ENCODE measurements at places on chromosomes 7 and 10.

GRCh38 chr10:14374745-14375445, 44.2 kb upstream of the FRMD4A start:
- DNase-seq: no peak

- DNase-seq: peak; percentile 48
Observed at GRCh38 chr10:97914837-97915211, 65.2 kb downstream of the GOLGA7B start.

DNA sequence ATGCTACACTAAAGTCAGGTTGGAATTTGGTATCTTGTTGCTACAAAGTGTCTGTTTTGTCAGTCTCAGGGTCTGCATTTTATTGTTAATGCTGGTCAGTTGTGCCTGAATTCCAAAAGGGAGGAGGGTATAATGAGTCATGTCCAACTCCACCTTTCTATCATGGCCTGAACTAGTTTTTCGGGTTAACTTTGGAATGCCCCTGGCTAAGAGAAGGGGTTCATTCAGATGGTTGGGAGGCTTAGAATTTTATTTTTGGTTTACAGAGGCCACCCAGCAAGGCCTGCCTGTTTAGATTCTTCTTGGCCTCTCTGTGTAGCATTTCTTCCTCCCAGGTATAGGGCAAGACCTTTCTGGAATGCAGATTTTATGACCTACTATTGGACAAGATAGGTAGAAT, 93.2 kb downstream of the SKIDA1 start:
- DNase-seq: no peak

DNA sequence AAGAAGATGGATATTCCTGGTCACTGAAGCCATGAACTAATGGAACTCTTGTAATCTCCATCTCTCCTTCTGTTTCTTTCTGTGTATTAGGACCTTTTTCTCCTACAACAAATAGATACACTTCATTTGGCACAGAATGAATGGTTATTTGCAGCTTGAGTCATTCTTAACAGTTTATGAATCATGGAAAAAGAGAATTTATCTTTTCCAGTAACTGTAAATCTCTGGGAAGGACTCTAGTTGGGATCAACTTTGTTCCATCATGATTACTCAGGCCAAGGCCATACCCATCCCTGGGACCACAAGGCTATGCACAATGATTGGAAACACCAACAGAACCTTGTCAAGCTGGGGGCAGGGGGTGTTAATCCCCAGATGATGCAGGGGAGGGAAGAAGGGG, 36.1 kb upstream of the MDFIC start:
- DNase-seq: no peak

GRCh38 chr7:24952464-24952863, 27.5 kb downstream of the OSBPL3 start:
- no peak for DNase-seq

GRCh38 chr10:43573250-43574000, 991 bp downstream of the ZNF239 start:
- peak; percentile 17 for DNase-seq

DNA sequence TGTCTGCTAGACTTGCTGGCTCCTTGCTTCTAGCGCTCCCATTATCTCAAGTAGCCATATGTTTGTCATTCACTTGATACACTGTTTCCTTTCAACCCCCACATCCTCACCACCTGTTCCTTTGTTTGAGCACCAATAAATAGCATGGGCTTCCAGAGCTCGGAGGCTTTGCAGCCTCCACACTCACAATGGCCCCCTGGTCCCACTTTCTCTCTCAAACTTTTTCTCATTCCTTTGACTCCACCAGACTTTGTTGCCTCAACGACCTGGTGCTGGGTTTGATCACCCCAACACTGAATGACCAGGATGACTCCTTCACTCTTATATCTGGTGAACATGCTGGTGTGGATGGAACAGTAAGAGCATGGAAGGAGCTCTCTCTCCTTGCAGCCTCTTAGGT, 114.5 kb upstream of the TRIM24 start:
- DNase-seq: no peak

GRCh38 chr7:112266141-112266540, 59.6 kb downstream of the ZNF277 start:
- no peak for DNase-seq

DNA sequence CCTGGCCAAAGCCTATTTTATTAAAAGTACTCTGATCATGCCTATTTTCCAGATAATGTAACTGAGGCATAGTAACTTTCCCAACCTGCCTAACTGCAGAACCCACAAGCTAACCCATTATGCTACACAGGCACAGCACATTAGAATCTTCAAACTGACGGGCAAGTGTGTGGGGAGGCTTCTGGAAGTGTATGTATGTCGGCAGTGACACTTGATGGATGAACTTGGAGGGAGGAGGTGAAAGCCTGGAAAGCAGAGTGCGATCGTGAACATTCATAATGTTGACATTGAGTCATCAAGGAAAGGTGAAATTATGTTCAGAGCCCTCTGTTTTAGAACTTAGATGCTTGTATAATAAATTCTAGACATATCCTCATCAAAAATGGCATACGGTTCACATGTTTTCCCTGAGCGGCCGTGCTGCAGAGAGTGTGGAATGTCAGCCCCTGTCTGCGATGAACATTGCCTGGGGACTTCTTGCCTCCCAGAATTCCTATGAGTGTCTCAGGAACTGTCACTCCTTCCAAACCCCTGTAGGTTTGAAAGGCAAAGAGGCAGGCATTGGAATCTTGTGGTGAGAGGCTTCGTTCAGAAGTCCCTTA, 102.4 kb downstream of the SLIT1 start:
- DNase-seq: no peak

GRCh38 chr10:31782701-31783100, 145.9 kb downstream of the ARHGAP12 start:
- no peak for DNase-seq

DNA sequence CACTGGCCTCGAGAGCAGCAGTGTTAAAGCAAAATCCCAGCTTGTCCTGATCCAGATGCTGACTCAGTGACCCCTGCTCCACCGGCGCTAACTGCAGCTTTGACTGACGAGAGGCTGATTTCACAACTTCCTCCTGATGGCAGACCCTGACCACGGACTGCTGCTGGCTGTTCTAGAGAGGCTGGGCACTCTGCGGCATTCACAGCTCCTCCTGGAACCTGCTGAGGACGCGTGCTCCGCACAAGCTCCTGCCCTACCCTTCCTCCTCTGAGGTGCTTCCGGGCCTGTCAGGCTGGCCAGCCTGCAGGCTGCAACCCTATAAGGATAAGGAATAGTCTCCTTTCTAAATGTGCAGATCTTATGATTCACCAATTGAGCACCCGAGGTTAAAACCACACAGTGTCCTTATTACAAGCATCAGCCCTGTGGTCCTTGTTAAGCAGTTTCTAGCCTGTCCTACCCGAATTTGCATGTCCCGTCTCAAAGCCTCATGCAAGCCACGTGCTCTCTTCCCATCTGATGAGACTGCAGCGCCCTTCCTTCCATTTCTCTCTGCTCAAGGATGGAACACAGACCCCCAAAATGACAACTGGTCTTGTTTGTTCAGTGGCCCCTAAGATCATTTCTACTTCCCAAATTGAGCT, 35.5 kb upstream of the NCAPG2 start:
- DNase-seq: no peak

- no peak for DNase-seq
Observed at GRCh38 chr10:87079106-87079836, 15.4 kb downstream of the GLUD1 start.

- no peak for DNase-seq
Observed at GRCh38 chr10:122194251-122194650, 76.8 kb upstream of the BTBD16 start.

- DNase-seq: no peak
Observed at GRCh38 chr7:35762781-35763180, 38.1 kb upstream of the SEPTIN7 start.

DNA sequence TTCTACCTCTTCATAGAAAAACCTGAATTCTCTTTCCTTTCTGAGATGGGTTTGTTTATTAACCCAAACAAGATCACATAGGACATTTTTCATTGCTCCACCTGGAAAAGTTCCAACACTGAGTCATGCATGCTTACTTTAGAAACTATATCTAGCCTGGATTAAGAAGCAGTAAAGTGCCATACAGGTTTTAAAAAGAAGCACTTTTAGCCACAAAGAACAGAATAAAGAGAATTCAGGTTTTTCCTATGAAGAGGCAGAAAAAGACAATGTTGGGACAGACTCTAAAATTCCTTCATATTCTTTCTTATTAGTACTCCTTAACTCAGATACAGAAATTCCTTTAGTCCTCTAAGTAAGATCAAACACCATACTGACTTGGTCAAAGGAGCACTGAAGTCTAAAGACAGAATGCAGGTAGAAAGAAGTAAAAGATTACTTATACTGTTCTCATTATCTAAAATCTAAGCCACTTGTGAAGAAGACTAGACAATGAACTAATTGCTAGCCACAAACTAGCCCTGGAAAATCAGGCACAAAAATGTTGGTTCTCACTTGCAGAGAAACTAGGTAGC, 241.3 kb downstream of the ANK3 start:
- DNase-seq: no peak

- no peak for DNase-seq
Observed at GRCh38 chr7:70455925-70456324, 676.0 kb upstream of the GALNT17 start.

DNA sequence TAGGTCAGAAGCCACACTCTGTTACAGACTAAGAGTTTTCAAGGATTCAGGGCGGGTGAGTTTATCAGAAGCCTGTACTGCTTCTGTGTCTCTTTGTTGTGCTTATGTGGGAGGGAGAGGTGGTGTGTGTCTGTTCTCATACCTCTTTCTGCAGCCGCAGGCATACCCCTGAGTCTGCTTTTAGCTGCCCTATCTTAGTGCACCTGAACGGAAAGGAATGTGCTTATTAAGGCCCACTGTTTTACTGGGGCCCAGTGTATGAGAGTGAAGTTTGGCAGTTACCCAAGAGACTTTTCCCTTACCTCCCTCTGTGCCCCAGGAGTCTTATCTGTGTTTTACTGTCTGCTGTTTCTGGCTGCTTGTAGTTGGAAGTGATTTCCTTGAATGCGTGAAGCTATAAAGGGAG, 104.3 kb downstream of the TYW1 start:
- no peak for DNase-seq

- DNase-seq: no peak
Observed at GRCh38 chr7:152989889-152990380, 230.4 kb downstream of the ACTR3B start.

- DNase-seq: no peak
Observed at GRCh38 chr10:106557053-106557452, 607.5 kb downstream of the SORCS1 start.

DNA sequence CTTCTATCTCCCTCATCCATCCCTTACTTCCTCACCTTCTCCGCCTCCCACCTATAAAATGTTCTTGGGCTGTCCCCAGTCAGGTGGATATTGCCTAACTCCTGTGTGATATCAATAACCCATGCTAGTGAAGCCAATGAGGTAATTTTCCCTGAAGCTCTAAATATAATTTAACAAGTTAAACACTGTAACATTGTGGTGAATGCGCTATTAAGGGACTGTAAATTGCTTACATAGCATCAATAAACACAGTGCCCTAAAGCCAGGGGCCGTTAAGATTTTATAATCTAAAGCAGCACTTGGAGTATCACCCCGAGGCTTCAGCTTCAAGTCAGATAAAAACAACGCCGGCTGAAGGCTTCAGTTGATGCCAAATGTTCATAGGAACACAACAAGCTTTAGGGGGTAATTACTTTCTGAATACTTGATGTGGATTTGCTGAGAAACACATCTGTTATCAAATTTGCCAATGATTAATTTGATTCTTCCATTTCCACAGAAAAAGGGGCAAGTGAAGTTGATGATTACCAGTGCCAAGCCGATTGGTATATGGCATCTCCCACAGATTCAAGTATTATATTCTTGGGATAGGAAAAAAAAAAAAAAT, 138.4 kb downstream of the CREB5 start:
- no peak for DNase-seq

DNA sequence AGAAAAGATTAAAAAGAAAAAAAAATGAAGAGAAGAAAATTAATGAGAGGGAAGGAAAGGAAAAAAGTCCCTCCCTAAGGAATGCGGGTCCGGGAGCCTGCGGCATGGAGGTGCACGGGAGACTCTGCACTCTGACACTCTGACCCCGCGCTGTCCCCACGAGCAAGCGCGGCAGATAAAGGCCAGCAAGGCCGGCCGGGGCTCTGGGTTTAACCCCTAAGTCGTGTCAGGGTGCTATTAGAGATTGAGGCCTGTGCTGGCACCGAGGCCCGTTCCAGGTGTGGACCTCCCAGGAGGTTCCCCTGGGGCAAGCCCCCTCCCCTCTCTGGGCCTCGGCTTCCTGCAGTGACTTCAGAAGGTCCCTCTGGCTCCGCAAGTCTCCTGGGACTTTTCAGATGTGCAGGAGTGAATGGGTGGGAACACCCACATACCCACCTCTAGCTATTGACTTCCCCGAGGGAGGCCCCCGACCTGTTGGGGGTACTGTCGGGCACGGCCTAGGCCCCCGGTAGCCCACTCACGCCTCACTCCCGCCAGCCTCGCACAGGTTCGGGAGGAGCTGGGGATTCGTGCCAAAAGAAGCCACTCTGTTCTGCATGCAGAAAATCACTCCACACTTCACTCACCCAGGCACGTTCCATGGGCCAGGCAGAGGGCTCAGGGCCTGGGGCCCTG, 164.1 kb downstream of the TCERG1L start:
- no peak for DNase-seq

GRCh38 chr7:121466455-121466854, 70.3 kb upstream of the FAM3C start:
- DNase-seq: no peak

- DNase-seq: no peak
Observed at GRCh38 chr7:151709141-151710038, 167.5 kb downstream of the PRKAG2 start.

- DNase-seq: no peak
Observed at GRCh38 chr7:141073641-141074161, at the start of gene TMEM178B. Gene TMEM178B (plus strand): TSS chr7:141074064.

DNA sequence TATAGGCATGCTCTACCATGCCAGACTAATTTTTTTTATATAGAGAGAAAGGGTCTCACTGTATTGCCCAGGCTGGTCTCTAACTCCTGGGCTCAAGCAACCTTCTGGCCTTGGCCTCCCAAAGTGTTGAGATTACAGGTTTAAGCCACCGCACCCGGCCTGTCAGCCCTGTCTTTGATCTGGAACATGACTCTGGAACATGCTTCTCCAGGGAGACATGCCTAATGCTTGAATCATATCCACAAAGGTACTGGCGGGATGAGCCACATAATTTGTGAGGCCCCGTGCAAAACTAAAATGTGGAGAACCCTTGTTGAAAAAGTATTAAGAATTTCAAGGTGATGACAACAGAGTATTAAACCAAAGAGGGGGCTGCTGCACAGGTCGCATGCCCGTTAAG, 282.8 kb downstream of the ARHGAP12 start:
- no peak for DNase-seq

DNA sequence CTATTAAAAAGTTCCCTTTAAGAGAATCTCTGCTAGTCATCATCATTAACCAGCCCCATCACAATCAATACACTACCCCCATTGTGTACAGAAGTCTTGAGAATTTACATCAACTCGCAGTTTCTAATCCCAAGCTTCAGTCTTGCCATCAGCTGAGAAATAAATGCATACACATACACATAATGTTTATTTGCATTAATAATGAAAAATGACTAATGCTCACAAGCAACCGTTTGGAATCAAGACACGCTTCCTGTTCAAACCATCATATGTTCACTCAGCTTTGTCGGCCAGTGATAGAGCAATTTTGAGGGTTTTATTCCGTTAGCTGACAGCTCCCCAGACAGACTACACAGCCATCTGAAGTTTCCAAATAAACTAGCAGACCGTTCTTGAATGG, 287.1 kb downstream of the SFMBT2 start:
- no peak for DNase-seq

Data from central memory CD4-positive, alpha-beta T cell (primary cell).